ENCODE measurements at places on chromosomes 2 and 18.

GRCh38 chr2:10212827-10213226 is 89.9 kb upstream of the HPCAL1 start:
- no peak for DNase-seq

DNA sequence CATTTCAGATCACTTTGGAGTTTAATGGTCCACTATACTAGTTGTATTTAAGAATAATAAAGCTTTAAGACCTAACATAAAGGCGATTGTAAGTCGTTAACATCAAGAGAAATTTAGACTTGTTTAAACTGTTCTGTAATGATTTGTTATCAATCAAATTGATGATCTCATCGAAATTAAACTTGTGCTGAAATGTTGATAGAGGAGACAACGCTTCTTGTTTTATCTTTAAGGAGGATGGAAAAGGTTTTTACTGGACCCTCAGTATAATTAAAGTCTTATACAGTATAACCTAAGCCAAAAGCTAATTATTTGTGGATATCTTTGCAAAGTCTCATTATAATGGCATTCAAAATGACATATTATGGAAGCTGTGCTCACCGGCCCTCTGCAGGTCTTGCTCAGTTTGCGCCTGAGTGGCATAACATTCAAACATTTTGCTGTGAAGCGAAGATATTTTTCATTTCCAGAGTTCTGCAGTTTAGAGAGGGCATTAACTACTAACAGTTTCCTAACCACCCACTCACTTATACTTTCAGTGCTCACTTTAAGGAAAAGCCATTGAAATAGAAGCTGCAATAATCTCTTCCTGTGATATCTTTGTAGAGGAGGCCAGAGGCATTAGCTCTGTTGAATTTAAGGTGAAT is 1.4 kb upstream of the SERTAD2 start:
- DNase-seq: no peak

GRCh38 chr2:205650450-205650849 is 31.9 kb upstream of the NRP2 start:
- DNase-seq: no peak

- DNase-seq: no peak
Measured at GRCh38 chr2:63712748-63713147, 124.0 kb downstream of the MDH1 start.
